ENCODE measurements at places on chromosomes 2 and 18. TPM values are rescaled to one million over a fixed set of nuclear protein-coding genes. Genes with fewer than 3 reads are reported as not detected.

Gene CNDP1
- polyA plus RNA-seq: 1.1 TPM

Gene CCDC68
- polyA plus RNA-seq: 8.7 TPM

Gene GAREM2
- 7.0 TPM for polyA plus RNA-seq

Gene RAD51AP2
- 0.18 TPM for polyA plus RNA-seq

Gene LONRF2
- polyA plus RNA-seq: 3.1 TPM

Gene CHAC2
- polyA plus RNA-seq: 4.6 TPM

Gene CCDC121
- polyA plus RNA-seq: 14.5 TPM

Gene ANO7
- polyA plus RNA-seq: 1.7 TPM

Gene CD226
- polyA plus RNA-seq: 2.9 TPM

Gene ABCB11
- 0.13 TPM for polyA plus RNA-seq

DNA sequence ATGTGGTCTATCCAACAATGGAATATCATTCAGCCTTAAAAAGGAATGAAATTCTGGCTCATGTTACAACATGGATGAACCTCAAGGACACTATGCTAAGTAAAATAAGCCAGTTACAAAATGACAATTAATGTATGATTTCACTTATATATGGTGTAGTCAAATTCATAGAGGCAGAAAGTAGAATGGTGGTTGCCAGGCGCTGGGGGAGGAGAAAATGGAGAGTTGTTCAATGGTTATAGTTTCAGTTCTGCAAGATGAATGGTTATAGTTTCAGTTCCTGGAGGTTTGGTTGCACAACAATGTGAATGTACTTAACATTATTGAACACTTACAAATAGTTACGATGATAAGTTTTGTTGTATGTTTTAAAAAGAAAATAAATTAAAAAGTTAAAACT is 79.2 kb upstream of the IL1R2 start:
- DNase-seq: no peak

GRCh38 chr18:62784966-62785413 is 69.6 kb downstream of the PHLPP1 start:
- no peak for DNase-seq

DNA sequence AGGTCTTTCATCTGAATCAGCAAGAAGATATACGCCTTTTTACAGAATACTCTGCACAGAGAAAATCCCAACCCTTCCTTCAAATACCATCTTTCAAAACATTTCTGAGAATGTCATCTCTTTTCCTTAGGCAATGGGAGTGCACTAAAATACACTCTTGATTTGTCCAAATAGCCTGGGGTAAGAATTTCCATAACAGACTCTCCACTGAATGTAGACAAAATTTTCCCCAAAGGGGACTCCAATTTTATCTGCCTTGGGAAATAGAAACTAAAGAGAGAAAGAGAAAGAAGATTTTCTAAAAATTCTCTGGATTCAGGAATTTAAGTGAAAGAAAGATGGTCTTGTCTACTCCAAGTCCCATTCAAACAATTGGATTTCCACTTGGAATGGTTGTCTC is 394.5 kb upstream of the CHAC2 start:
- DNase-seq: no peak

DNA sequence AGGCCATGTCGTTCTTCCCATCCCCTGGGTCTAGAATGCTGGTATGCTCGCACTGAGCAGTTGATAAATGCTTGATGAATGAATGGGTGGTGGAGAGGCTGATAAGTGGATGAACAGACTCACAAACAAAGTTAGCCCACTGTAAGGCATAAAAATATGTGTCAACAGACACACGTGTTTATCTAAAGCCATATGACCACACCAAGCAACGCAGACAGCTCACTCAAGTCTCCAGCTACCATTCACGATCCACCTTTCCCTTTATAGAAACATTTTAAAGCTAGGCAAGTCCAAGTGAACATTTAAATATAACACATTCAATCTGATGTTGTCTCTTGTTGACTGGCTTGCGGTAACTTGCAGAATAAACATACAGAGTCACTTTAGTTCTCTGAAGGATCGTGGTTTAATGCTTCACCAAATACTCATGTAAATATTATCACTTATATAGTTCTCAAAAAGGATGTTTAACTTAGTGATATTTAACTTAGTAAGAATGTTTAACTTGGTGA is 105.5 kb downstream of the NOL10 start:
- DNase-seq: no peak

- DNase-seq: peak; percentile 30
These were observed 945.0 kb upstream of the CRIM1 start for GRCh38 chr2:35410431-35411061.

GRCh38 chr2:76312236-76312635 is 601.5 kb upstream of the GCFC2 start:
- DNase-seq: no peak

GRCh38 chr18:40841467-40841866 is 1113.6 kb upstream of the PIK3C3 start:
- no peak for DNase-seq

GRCh38 chr2:236610991-236611821 is 41.6 kb downstream of the ACKR3 start:
- no peak for DNase-seq

- no peak for DNase-seq
These were observed 40.0 kb upstream of the RNU4ATAC start for GRCh38 chr2:121490584-121491133.

GRCh38 chr2:43420389-43420801 is 175.4 kb downstream of the THADA start:
- no peak for DNase-seq

GRCh38 chr2:238286551-238286950 is 1.9 kb downstream of the PER2 start:
- no peak for DNase-seq

- DNase-seq: no peak
These were observed 36.9 kb upstream of the FAM98A start for GRCh38 chr2:33636001-33636400.

DNA sequence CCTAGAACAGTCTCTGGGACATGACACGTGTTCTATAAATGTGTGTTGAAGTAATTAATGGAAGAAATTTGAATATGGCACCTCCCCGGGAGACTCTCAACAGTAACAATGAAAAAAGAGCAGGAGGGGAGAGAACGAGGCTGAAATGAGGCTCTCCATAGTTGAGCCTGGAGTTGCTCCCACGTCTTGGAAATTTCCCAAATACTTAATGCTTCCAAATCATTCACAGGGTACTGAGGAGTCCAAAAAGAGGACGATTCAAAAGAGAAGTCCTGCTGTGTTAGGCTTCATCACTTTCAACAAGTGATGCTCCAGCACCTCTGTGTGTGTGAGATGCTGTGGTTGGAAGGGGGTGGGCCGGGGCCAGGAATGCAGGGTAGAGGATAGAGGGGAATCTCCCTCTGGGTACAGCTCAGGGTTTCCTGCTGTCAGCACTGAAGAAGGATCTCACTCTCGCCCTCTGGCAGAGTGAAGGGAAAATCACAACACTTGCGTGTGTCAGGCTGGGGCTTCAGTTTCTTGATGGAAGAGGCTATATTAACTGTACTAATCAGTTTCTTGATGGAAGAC is 18.1 kb upstream of the ZNF407 start:
- no peak for DNase-seq

DNA sequence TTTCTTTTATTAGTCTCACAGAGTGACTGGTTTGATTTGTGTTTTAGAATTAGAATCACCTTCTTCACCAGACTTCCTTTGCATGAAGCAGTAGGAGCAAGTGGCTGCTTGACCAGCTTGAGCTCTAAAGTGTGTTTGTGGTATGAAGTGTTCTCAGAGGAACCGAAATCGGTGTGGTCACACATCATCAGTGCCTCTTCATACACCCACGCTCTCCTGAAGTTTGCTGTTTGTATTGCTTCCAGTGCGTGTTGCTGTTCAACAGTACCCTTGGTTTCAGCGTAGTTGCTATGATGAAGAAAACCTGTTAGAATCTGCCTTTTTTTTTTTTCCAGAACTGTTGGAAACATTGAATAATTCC is 77.9 kb downstream of the LIMS1 start:
- no peak for DNase-seq

- no peak for DNase-seq
These were observed 710.6 kb upstream of the ZEB2 start for GRCh38 chr2:145230546-145230945.

GRCh38 chr2:84472856-84473565 is 13.9 kb upstream of the SUCLG1 start:
- no peak for DNase-seq

GRCh38 chr2:51025906-51026555 is 5.9 kb downstream of the NRXN1 start:
- no peak for DNase-seq

All from right renal pelvis (tissue), 4 donors.